ENCODE measurements at places on chromosomes 6 and 20. TPM values are rescaled to one million over a fixed set of nuclear protein-coding genes. Genes with fewer than 3 reads are reported as not detected.

DNA sequence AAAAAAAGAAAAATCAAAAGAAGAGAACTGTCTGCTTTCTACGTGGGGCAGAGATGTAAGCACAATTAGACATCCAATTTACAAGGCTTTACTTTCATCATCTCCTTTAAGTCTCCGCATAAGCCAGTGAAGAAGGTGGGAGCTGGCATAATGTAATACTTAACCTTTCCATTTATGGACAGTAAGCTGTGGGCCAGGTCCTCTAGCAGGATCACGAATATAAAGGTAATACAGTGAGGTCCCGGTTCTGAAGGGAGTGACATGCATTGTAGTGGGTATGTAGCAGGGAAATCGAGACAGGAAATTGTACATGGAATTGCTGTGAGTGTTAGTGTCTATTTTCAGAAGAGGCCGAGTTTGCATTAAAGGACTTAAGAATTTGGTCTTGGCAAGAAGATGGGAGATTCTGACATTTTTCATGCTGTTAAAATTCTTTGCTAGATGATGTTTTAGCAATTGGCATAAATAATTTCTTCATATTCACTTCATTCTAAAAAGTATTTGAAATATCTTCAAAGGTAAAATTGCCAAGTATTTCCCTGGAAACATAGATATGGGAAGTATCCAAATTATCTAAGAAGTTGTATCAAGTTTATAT is 20.4 kb upstream of the POPDC3 start:
- DNase-seq: no peak

GRCh38 chr6:98041056-98041455 is 758.0 kb upstream of the MMS22L start:
- DNase-seq: no peak

DNA sequence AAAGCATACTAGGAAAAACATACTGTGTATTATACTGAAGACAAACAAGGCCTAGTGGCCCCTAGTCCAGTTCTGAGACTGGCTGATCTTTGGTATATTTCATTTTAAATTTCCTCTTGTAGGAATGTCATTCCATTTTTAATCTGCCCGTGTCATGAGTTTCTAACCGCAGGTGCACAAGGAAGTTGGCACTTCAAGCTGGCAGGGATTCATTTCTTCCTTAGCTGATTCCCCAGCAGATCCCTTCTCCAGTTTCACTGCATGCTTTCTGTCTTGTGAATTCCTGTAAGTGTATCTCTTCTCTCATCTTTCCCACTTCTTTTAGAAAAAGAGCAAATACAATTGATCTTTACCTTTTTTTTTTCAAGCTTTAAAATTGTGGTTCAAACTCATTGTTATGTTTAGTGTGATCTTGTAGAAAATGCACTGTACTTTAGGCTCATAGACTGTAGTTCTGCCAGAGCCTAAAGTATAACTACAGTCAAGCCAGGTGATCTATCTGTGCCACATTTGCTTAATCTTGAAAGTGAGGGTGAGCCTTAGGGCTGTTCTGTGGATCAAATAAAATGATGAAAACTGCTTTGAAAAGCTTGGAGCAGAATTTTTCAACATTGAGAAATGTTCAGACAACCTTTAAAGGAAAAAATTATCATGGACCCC is 37.0 kb downstream of the RNF217 start:
- peak; percentile 13 for DNase-seq

DNA sequence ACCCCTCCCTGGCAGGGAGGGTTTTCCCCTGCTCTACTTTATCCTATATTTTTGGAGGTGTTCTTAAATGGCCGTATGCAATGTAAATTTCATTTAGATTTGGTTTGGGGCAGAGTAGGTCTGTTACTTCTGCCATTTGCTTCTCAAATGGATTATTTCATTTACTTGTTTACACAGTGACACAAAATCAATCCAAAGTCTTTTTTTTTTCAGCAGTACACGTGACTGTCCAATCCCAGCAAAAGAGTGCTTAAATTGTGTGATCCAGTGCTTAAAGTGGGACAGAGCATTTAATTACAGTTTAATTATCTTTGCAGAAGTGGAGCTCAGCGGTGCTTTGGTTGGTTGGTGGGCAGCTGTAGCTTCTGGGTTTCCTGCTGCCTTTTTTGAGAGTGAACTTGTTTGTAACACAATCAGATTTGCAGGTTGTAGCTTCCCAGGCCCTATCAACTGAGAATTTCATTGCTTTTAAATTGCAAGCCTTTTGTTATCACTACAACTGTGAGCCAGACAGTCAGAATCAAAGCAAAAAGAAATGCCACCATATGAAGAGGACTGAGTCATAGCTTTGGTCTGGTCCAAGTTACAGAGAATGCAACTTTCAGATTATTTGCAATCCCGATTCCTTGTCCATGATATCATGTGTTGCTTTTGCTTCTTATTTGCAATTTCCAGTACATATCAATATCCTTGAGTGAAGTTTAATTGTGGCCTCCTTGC is 216.9 kb downstream of the DOK5 start:
- no peak for DNase-seq

DNA sequence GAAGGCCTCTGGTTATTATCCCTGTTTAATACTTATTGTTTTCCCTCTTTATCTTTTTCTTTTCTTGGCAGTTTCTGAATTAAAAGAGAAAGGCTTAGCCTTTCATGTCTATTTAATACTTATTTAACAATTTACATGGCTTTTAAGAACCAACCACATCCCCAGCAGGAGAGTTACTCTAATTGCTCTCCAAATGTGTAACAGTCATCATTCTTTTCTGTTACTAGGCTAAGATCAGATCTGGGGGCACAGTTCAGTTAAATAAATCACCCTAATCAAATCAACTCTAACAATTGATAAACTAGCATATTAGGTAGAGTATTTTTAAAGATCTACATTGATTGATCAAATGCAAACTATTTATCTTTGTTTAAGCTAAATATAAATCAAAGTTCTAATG is 54.1 kb upstream of the NT5E start:
- DNase-seq: no peak

GRCh38 chr6:15247500-15248450 is 1.9 kb downstream of the JARID2 start:
- DNase-seq: peak; percentile 56

GRCh38 chr6:41758641-41759035 is 11.4 kb upstream of the PGC start:
- no peak for DNase-seq

DNA sequence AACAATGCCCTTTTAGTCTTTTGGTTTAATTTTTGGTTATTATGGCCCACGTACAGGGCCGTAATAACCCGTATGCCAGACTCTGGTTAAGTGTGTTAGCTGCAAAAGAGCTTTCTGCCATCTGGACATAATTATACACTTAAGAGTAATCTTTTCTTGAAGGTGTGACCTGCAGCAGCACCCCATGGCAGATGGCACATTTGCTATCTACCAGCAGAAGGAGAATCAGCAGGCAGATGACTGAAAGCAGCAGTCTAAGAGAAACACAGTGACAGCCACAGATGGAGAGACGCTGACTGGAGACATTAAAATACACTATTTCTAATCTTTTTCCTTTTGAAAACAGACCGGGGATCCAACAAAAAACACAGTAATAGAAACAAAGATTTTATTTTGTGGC is 18.7 kb downstream of the ASF1A start:
- no peak for DNase-seq

- no peak for DNase-seq
These were observed 33.2 kb downstream of the RNF144B start for GRCh38 chr6:18420328-18420727.

Gene TRIM15
- total RNA-seq: not detected

Gene PNPLA1
- total RNA-seq: not detected

Gene TFB1M
- total RNA-seq: 20.6 TPM

Gene PGC
- not detected for total RNA-seq

Measured in MG63 (cell line).